T1000 (cell line): ENCODE measurements at places on chromosomes 6 and 20.
A peak's percentile ranks its signal among the peaks of the same experiment; 100 is the strongest.

- DNase-seq = no peak
Measured at GRCh38 chr6:147287869-147288271, 83.7 kb downstream of the STXBP5 start.

GRCh38 chr20:7305976-7306375, 538.5 kb downstream of the BMP2 start:
- DNase-seq = no peak

GRCh38 chr6:47034926-47035325, 7.2 kb downstream of the ADGRF1 start:
- DNase-seq = peak; percentile 78

GRCh38 chr6:79038061-79038460, 40.0 kb downstream of the PHIP start:
- no peak for DNase-seq

DNA sequence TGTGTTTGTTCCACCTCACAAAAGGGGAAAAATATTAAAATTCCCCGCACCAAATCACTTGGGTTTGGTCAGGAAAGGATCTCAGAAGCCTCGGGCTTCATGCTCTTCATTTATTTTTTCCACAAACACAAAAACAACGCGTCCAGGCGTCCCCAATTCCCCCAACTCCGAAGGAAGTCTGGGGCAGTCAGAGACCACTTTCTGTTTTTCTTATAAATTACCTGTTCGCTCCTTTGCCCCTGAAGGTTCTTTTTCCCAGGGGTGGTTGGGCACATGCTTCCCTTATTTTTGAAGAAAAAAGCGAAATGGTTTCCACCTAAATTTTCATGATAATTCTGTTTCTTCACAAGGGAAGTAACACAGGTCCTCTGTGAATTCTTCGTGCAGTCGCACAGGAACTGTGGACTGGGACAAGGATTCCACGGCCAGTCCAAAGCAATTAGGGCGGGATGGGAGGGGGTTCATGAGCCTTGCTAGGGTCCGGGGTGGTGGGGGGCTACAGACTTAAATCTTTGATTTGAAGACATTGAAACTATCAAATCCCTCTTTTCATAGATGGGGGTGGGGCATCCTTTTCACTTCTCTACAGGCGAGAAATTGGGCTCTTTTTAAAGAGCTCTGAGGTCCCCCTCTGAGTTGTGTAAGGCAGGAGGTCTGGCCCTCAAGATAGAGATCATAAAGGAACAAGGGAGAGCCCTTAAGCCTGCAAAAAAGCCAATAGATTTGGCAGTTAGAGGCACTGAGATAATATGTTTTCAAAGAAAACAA, 30.5 kb upstream of the HFE start:
- DNase-seq = no peak

DNA sequence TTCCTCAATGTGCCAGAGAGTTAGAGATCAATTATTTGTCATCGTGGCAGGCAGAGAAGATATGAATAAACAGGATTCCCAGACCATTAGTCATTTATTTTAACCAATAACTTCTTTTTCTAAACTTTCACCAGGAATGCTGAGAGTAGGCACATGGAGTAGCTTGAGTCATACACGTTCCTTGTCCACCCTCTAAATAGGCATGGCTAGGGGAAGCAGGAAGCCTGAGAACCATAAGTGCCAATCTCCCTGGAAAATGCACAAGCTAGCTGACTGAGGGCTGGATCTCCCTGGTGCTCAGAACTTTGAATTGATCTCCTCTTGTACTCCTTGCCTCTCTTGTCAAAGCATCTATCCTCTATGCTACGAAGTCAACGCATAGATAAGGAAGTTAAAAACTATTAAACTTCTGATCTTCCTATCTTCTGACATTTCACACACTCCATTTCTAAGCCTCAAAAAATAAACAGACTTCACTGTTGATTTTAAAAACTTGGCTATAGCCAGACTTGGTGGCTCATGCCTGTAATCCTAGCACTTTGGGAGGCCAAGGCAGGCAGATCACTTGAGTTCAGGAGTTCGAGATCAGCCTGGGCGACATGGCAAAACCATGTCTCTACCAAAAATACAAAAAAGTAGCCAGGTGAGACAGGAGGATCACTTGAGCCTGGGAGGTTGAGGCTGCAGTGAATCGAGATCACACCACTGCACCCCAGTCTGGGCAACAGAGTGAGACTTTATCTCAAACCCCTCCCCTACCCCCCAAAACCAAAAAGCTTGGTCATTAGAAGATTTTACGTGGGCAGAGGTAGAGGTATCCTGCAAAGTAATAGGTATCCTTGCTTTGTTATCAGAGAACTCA, 11.8 kb downstream of the ADTRP start:
- peak; percentile 28 for DNase-seq

- no peak for DNase-seq
Measured at GRCh38 chr6:31858707-31859106, 3.9 kb downstream of the NEU1 start.

DNA sequence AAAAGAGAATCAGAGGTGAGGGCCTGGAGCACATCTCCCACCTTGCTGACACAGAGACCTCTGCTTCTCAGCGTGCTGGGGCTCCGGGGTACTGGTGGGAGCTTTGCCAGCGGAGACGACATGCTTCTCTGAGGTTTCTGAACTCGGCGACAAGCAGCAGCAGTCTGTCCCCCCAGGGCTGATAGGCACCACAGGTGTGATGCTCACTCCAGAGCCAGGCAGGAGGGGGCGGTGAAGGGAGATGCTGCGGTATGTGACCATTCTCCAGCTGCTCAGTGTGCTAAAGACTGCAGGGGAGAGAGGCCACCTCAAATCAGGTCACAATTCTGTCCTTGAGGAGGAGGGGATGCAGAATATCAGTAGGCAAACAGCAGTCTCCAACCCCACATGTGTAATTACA, 219.9 kb downstream of the ALDH8A1 start:
- DNase-seq = no peak

DNA sequence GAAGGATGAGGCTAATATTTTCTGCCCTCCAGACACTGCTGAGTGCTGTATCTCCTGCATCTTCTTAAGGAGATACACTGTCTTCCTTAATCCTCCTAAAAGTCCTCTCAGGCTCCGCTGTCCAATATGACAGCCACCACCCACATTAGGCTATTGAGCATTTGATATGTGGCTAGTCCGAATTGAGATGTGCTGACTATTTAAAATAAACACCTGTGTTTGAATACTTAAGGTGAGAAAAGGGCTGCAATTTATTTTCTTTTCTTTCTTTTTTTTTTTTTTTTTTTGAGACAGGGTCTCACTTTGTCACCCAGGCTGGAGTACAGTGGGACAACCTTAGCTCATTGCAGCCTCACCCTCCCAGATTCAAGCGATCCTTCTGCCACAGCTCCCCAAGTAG, 3.1 kb upstream of the RGL2 start:
- no peak for DNase-seq

DNA sequence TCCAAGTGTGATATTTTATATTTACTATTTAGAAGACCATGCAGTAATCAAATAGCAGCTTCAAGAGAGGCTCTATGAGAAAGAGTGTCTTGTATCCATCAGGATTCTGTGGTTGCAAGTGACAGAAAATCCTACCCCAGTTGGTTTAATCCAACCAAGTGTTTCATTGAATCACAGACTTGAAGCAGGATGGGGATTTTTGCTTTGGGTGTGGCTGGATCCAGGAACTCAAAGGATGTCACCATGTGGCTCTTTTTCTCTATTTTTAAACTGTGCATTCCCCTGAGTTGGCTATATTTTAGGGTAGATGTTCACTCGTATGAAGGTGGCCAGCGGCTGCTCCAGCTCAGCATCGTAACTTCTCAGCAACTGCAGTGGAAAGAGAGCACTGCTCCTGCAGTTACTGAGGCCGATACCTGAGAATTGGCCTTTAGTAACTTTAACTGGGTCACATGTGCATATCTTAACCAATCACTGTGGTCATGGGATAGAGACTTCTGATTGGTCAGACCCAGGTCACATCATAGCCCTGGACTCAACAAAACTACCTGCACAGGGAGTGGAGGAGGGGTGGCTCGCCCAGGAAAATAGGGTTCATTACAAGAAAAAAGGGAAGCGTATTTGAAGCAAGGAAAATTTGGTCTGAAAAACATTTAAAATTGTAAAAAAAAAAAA, 396.1 kb upstream of the SULF2 start:
- no peak for DNase-seq
